ENCODE measurements at places on chromosomes 7 and 10.

- DNase-seq: no peak
These were observed 29.2 kb upstream of the XPNPEP1 start for GRCh38 chr10:109952526-109952925.

DNA sequence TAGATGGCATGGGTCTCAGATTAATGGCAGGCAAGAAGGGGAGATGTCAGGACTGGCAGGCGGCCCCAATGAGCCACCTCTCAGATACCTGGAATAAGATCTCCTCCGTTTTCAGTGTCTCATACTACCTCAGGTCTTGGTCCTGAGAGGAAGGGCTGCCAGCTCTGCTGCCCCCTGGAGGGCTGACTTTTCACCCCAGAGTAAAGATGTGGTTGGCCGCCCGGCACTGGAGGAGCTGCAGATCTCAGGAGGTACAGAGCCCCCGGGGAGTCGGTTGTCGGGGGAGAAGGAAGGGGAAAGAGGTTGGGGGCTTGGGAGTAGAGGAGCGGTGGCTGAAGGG, 642 bp upstream of the COL13A1 start:
- peak; percentile 77 for DNase-seq

DNA sequence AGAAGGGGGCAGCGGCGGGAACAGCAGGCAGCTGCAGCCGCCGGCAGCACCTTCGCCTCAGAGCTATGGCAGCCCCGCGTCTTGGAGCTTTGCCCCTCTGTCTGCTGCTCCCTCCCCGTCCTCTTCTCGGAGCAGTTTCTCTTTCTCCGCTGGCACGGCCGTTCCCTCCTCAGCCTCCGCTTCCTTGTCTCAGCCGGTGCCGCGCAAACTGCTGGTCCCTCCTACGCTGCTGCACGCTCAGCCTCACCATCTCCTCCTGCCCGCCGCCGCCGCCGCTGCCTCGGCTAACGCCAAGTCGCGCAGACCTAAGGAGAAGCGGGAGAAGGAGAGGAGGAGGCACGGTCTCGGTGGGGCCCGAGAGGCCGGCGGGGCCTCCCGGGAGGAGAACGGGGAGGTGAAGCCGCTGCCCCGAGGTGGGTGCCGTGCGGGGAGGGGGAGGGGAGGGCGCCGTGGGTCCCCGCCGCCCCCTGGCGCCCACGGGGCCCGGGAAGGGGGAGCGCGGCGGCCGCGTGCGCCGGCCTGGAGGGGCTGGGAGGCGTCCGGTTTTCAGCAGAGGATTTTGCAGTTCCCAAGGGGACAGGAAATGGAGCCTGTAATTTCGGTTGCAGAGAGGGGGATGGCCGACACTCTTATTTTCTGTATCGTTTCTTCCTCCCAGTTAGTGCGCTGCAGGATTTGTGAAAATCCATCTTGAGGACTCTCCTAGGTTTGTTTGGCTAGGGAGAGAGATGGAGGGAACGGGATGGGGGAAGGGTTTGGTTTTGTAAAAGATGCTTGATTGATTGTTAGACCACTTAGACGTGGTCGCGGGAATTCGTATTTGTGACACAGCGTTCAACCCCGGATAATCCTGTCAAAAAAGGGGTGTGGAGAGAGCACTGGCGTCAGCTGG, 630 bp downstream of the RSBN1L start:
- DNase-seq: peak; percentile 76

- no peak for DNase-seq
These were observed 16.0 kb downstream of the ADCYAP1R1 start for GRCh38 chr7:31068006-31068675.

- no peak for DNase-seq
These were observed 285.9 kb downstream of the LRMDA start for GRCh38 chr10:75717126-75717916.

DNA sequence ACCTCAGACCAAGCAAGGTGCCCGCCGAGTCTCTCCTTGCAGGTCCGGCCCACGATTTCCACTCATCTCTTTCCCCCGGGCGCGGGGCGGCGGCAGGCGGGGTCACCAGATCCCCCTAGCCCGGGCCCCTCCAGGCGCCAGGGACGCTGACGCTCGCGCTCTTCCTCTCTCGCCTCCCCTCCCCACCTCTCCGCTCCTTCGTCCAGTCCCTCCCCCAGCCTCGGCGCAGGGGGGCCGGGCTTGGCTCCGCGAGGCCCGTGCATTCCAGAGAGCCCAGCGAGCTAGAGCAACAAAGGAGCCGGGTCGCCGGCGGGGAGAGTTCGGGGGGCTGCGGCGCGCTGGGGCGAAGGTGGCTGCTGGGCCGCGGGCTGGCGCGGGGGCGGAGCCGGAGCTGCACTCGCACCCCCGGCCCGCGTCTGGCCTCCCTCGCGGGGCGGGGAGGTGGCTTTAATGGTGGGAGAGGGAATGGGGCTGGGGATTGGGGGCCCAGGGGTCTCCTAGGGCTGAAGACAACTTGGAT, at the start of gene SMO:
TSS of gene SMO (plus strand) at position 262 of the 520 bp plus-strand sequence. CDS start 519 bp downstream, outside the sequence.
- DNase-seq: peak; percentile 94

- peak; percentile 54 for DNase-seq
These were observed 29.3 kb upstream of the ADD3 start for GRCh38 chr10:109978481-109978880.

GRCh38 chr7:89232-90019, 102.9 kb upstream of the FAM20C start:
- DNase-seq: peak; percentile 48

Data from ecto neural progenitor cell (in vitro differentiated cells).